Kidney (tissue), 22 donors: ENCODE measurements at places on chromosomes 1 and 21. TPM values are rescaled to one million over a fixed set of nuclear protein-coding genes. Genes with fewer than 3 reads are reported as not detected.
A peak's percentile ranks its signal among the peaks of the same experiment; 100 is the strongest.

DNA sequence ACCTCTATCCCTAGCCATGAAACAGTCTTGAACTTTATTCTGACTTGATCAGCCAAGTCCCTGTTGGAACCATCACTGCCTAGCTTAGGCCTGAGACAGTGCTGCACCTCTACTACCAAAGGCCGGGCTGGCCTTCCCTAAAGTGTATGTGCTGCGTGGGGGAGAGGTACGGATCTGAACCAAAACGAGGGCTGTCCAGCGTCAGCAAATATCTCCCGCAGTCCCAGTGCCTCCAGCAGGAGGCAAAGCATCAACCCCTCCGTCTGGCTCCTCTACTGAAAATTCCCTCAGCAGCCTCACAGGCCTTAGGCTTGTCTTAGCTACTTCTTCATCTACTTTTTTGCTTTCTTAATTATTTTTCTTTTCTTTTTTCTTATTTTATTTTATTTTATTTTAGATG, 33.3 kb upstream of the KIF26B start:
- H3K27me3 ChIP-seq = no peaks in the 10 kb centered on the region
- H3K36me3 ChIP-seq = peaks cover 2% of the 10 kb centered on the region
- DNase-seq = no peak
- no peak overlapping the region for H3K4me3 ChIP-seq
- no peak overlapping the region for H3K27ac ChIP-seq

GRCh38 chr1:119954476-119955422, 58.4 kb upstream of the ADAM30 start:
- H3K27me3 ChIP-seq = no peaks in the 10 kb centered on the region
- H3K4me1 ChIP-seq = no peaks in the 10 kb centered on the region

DNA sequence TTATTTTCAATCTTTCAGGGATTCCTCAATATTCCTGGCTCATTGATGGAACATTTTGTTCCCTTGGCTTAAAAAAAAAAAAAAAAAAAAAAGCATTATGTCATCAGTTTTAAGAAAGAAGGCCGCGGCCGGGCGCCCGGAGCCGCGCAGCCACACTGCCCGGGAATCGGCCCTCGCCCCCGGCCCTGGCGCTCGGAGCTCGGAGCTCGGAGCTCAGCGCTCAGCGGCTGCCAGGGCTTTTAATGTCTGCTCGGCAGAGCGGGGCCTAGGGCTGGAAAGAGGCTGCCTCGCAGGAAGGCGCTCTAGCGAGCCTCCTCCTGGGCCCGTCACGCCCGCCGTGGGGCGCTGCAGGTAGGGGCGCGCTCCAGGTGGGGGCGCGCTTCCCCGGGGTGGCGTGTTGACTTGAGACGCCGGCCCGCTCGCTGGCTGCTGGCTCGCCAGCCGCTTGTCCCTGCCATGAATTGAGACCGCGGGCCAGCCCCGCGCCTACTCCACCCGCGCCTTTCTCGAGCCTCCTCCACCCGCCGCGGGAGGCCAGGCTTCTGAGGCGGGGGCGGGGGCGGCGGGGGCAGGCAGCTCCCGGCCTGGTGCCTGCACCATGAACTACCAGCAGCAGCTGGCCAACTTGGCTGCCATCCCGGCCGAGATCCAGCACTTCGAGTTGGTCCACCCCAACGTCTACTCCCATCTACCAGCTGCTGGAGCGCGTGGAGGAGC, 5.4 kb upstream of the TDRD5 start:
- peaks cover 3% of the 10 kb centered on the region for H3K4me1 ChIP-seq
- DNase-seq = peak; percentile 85
- H3K27me3 ChIP-seq = no peaks in the 10 kb centered on the region

DNA sequence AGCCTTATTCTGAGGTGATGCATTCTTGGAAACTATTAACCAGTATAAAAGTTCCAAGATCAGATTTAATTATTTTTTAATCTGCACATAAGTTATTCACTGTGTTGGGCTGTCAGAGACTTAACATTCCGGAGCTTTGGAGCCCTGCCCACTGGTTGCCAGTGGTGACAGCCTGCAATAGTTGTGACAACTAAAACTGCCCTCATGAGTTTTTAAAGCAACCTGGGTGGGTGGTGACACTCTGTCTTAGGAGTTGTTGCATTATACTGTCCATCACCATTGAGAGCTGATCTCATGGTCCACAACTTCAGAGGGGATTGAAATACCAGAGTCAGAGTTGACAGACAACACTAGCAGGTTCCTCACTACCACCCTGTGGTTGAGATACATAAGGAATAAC, 653.9 kb upstream of the USP24 start:
- no peak overlapping the region for H3K27ac ChIP-seq
- H3K27me3 ChIP-seq = no peaks in the 10 kb centered on the region

- DNase-seq = no peak
- no peak overlapping the region for H3K27ac ChIP-seq
Measured at GRCh38 chr1:160658814-160659193, 12.0 kb upstream of the SLAMF1 start.

DNA sequence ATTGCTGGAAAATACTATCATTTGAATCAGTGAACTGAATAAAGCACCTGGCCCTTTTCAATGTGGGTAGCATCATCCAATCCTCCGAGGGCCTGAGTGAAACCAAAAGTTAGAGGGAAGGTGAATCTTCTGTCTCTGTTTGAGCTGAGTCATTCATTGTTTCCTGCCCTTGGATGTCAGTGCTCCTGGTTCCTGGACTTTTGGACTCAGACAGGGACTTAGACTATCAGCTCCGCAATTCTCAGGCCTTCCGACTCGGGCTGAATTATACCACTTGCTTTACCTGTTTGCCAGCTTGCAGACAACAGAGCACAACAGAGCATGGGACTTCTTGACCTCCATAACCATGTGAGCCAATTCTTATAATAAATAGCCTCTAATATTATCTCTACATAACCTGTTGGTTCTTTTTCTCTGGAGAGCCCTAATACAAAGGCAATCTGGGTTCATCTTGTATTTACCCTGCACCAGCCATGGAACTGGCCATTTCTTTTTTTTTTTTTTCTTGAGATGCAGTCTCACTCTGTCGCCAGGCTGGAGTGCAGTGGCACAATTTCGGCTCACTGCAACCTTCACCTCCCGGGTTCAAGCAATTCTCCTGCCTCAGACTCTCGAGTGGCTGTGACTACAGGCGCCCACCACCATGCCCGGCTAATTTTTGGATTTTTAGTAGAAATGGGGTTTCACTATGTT, 19.2 kb upstream of the VASH2 start:
- no peaks in the 10 kb centered on the region for H3K4me1 ChIP-seq

DNA sequence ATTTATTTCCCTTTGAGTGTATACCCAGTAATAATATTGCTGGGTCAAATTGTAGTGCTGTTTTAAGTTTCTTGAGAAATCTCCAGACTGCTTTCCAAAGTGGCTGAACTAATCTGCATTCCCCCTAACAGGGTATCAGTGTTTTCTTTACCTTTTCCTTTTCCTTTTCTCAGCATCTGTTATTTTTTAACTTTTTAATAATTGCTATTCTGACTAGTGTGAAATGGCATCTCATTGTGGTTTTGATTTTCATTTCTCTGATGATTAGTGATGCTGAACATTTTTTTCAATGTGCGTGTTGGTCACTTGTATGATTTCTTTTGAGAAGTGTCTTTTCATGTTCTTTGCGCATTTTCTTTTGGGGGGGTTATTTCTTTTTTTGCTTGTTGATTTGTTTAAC, 374.9 kb upstream of the BRINP3 start:
- H3K4me3 ChIP-seq = no peak overlapping the region
- H3K36me3 ChIP-seq = no peaks in the 10 kb centered on the region
- H3K27me3 ChIP-seq = no peaks in the 10 kb centered on the region
- no peak overlapping the region for H3K27ac ChIP-seq

GRCh38 chr1:119485201-119485600, 21.8 kb upstream of the HSD3B1 start:
- no peak overlapping the region for H3K27ac ChIP-seq
- no peak overlapping the region for H3K4me3 ChIP-seq
- no peaks in the 10 kb centered on the region for H3K36me3 ChIP-seq
- H3K27me3 ChIP-seq = no peaks in the 10 kb centered on the region
- no peak for DNase-seq
- no peaks in the 10 kb centered on the region for H3K4me1 ChIP-seq

DNA sequence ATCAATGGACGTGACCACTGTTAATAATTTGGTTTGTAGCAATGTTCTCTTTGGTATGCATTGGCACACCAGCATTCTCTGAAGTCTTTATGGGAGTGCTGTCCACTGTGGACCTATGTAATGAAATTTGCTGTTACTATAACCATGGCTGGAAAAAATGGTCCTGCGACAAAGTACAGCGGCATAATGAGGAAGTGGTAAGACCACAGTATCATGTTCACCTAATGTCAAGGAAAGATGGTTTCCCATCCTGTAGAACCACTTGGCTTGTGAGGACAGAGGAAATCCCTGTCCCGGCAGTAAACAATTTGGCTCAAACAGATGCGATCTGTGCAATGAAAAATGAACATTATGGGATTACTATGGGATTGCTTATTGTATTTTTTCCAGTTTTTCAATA, 173.9 kb upstream of the IVNS1ABP start:
- peak; percentile 24 for DNase-seq
- peaks cover 15% of the 10 kb centered on the region for H3K4me1 ChIP-seq
- H3K4me3 ChIP-seq = no peak overlapping the region
- H3K27me3 ChIP-seq = no peaks in the 10 kb centered on the region

- no peaks in the 10 kb centered on the region for H3K4me1 ChIP-seq
- DNase-seq = no peak
- no peak overlapping the region for H3K4me3 ChIP-seq
- H3K27me3 ChIP-seq = no peaks in the 10 kb centered on the region
- no peak overlapping the region for H3K27ac ChIP-seq
Measured at GRCh38 chr1:209611771-209612570, 28.5 kb downstream of the CAMK1G start.

SLAMF8 gene
- total RNA-seq = 12.0 TPM

- H3K4me1 ChIP-seq = no peaks in the 10 kb centered on the region
- H3K36me3 ChIP-seq = no peaks in the 10 kb centered on the region
- no peaks in the 10 kb centered on the region for H3K27me3 ChIP-seq
- DNase-seq = peak; percentile 46
- H3K4me3 ChIP-seq = no peak overlapping the region
Measured at GRCh38 chr21:38842079-38842478, 36.4 kb downstream of the ETS2 start.

DNA sequence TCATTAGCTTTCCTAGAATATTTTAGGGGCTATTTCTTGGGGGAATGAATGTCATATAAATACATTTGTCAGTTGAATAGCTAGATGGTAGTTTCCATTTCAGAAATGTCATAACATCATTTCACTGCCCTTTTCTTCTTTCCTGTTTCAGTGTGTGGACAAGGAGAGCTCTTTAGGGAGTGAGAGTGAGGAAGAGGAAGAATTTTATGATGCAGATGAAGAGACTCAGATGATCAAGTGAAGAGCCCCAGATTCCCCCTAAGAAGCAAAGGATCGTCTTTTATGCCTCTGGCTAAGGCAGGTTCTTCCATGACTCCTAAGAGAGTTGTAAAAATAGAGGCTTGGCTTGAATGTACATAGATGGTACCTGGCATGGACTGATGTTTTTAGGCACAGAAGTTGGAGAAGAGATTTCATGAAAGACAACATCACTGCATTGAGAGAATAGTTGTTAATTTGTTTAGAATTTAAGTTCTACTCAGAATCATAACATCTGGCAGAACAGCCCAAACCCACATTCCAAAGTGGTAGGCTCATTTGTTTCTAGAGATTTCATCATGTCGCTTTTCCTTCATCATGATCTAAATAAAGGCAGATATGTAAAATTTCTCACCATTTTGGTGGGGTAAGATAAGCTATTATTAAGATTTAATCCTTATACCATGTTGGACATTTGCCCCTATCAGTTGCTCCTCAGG, 44.2 kb upstream of the MAB21L3 start:
- H3K4me3 ChIP-seq = no peak overlapping the region
- no peak overlapping the region for H3K27ac ChIP-seq
- no peaks in the 10 kb centered on the region for H3K36me3 ChIP-seq
